ENCODE measurements at places on chromosomes 1 and 21.

DNA sequence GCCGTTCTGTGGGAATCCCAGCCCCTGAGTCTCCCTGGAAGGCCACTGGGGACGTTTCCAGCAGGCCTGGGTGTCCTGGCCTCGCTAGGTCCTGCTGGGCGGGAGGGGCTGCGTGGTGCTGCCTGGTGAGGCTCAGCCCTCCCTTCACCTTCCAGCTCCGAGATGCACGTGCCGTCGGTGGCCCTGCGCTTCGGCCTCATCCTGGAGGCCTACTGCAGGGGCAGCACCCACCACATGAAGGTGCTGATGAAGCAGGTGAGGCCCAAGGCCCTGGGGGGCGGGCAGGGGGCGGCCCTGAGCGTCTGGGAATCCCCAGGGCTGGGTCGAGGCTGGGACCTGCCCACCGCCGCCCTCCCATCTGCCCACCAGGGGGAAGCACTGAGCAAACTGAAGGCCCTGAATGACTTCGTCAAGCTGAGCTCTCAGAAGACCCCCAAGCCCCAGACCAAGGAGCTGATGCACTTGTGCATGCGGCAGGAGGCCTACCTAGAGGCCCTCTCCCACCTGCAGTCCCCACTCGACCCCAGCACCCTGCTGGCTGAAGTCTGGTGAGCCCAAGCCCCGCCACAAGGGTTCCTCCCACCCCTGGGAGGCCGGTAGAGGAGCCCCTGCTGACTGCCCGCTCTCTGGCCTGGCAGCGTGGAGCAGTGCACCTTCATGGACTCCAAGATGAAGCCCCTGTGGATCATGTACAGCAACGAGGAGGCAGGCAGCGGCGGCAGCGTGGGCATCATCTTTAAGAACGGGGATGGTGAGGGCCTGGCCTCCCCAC, 70.3 kb downstream of the PIK3CD start:
- peak; percentile 7 for DNase-seq

- no peak for DNase-seq
These were observed 543.1 kb upstream of the ZRANB2 start for GRCh38 chr1:71623888-71624287.

DNA sequence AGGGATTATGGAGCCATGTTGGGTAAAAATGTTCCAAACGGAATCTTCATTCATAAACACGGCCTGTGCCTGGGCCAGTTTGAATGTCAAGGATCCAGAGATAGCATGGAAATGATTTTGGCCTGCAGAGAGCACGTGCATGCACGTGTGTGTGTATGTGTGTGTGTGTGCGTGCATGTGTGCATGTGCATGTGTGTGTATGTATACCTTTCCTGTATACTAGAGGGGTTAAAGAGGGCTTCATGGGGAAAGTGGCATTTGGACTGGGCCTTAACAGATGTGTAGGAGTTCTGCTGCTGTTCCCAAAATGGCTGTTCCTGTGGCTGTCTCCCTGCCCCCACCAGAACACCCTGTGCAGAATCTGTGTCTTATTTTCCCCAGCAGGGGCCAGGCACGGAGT, 21.7 kb downstream of the TTC39A start:
- no peak for DNase-seq

- no peak for DNase-seq
These were observed 43.5 kb downstream of the PRKAA2 start for GRCh38 chr1:56688522-56689026.

- peak; percentile 44 for DNase-seq
These were observed 5.5 kb upstream of the PRKCZ start for GRCh38 chr1:2044510-2045319.

GRCh38 chr1:239457491-239458143, 71.2 kb downstream of the CHRM3 start:
- no peak for DNase-seq

DNA sequence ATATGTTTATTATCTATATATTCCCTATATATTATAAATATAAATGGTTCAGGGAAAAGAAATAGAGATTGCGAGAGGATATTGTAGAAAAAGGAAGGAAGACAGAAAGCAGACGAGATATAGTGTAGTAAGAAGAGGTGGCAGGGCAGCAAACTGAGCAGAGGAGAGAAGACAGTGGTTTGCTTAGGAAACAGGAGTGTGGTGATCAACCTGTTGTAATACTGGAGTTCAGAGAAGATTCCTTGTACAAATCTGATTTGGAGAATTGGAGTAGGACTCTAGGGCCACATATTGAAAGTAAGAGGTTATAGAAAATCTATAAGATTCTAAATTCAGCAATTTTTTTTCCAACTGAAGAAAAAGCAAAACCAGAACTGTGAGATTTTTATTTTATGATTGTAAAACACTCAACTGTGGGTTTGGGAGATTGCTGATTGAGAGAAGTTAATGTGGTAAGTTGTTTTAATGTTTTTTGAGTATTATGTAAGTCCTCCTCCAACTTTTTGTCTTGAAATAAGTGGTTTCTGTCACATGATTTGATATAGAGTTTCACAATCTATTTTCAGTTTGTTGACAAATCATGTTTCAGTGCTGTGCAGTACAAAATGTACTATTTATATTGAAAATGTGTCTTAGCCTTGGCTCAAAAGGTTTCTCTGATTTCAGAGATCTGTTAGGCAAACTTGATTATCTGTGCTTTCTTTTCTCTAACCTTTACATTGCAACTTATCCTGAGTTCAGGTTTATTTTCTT, 9.6 kb upstream of the AMY2B start:
- peak; percentile 10 for DNase-seq

GRCh38 chr1:44820328-44821239, 12.3 kb downstream of the BTBD19 start:
- no peak for DNase-seq

DNA sequence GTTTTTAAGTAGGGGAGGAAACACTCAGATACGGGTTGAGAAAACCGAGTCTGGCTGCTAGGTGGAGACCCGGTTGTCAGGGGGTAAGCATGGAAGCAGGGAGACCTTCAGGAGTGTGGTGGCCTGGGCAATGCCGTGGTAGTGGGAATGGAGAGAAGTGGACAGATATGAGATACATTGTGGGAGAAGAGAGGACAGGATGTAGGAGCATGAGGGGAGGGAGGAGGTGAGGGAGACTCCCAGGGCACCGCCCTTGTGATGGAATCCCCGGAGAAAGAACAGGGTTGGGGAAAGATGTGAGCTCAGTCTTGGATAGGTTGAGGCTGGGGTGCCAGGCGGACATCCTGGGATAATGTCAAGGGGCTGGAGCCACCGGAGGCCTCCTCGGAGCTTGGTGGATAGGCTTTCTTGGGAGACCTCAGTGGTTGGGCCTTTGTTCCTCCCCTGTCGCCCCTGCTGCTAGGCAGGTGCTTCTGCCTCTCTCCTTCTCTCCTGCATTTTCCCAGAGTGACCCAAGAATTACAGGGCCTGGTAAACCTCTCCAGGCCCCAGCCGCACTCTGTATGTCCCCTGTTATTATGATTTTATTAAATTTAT, 21.3 kb downstream of the ZNF362 start:
- no peak for DNase-seq

DNA sequence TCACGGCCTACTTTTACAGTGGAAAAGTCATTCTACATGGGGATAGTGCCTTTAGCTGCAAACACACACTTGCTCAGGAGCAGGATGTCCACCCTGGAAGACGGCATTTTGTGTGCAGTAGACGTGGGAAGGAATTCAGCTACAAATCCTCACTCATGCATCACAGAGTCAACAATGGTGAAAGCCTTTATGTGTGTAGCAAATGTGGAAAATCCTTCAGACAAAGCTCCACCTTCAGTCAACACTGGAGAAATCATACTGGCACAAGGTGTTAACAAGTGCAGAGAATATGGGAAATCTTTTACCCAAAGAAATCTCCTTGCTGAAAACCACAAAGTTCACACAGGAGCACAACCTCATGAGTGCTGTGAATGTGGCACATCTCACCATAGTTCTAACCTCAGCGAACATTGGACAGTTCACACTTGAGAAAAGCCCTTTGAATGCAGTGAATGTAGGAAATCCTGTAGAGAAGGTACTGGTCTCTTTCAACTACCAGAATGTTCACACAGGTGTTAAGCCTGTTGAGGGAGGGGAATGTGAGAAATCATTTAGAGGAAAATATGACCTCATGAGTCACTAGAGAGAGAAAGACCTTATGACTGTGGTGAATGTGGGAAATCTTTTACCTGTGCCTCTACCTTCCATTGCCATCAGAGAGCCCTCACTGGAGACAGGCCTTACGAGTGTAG, 101.8 kb downstream of the PTGS2 start:
- no peak for DNase-seq

- DNase-seq = no peak
These were observed 19.9 kb downstream of the ABCA4 start for GRCh38 chr1:94100785-94101612.

All from Kasumi-1 (cell line).